Left ventricle myocardium superior (tissue), 1 donor: ENCODE measurements at places on chromosomes 2 and 18. TPM values are rescaled to one million over a fixed set of nuclear protein-coding genes. Genes with fewer than 3 reads are reported as not detected.

- DNase-seq: no peak
These were observed 4.7 kb downstream of the LBH start for GRCh38 chr2:30235859-30236535.

- no peak for DNase-seq
These were observed 113.3 kb upstream of the ALKAL2 start for GRCh38 chr2:401019-401679.

DNA sequence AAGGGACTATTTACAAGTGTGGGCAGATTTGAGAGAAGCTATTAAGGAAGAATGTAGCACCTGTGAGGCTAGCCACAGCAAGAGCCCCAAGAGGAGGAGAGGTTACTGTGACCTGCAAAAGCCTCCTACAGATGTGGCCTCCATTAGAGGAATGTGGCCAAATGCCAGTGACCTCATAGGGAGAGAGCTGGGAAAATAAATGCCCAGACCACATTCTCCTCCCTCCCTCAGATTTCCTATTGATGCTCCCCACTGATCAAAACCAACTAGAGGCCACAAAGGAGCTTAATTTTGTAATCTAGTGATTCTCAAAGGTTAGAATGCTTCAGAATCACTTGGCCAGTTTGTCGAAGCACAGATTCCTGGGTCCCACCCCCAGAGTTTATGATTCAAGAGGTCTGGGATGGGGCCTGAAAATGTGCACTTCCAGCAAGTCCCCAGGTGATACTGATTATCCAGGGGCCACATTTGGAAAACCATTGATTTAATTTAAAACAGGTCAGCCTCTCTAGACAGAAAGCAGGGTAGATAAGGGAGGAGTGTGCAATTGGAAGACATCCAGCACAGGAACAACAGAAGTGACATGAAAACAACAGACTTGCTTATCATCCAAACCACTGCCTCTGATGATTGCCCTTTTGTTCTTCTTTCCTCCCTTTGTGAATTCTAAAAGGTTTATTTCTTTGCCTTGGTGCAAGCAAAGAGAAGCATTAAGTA, 61.2 kb upstream of the RBBP8 start:
- no peak for DNase-seq

DNA sequence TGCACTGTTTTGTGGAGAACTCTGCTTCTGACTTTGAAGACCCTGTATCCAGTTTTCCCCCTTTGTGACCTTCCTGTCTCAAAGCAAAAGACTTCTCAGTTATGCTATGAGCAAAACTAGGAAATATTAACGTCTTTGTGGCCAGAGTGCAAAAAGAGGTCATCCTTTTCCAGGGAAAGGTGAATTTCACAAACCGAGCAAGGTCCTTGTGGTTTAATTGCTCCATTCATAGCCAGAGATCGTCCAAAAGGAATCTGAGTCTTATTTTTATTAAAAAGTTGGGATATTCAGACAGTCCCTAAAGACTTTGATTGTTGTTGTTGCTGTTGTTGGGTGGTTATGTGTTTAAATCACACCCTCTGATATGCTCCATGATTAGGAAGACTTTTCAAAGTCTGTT, 77.4 kb downstream of the NAB1 start:
- DNase-seq: no peak

GRCh38 chr18:79949697-79950487, 1.6 kb downstream of the SLC66A2 start:
- peak; percentile 66 for DNase-seq

The TPO gene
- 10.0 TPM for total RNA-seq
